ENCODE measurements at places on chromosomes 2 and 18. TPM values are rescaled to one million over a fixed set of nuclear protein-coding genes. Genes with fewer than 3 reads are reported as not detected.

DNA sequence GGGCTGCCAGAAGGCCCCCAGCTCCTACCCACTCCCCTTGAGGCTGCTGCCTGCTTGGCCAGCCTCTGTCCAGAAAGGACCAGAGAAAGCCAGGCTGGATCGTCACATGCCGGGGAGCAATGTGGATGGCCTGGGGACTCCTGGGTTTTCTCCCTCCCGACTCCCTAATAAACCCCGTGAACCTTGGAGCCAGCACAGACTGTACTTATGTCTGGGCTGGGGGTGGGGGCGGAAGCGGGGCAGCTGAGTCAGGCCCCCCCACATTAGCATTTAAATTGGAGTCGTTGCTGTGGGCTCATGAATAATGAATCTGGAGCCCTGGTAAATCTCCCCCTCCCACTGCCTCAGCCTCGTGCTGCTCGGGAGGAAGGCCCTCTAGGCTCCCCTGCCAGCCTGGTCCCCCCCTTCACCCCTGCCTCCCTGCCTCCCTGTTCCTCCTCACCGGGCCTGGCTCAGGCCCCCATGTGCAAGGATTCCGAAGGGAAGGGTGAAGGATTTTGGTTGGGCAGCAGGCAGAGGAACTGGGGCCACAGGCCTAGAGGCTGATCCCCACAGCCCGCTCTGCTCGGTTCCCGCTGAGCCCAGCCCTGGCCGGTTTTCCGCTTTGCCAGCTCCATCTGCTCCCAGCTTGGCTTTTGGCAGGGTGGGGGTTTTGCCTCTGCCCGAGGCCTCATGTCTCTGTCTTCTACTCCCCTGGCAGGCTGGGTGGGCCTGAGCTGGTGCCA is 7.3 kb upstream of the ASIC4 start:
- no peak for DNase-seq

DNA sequence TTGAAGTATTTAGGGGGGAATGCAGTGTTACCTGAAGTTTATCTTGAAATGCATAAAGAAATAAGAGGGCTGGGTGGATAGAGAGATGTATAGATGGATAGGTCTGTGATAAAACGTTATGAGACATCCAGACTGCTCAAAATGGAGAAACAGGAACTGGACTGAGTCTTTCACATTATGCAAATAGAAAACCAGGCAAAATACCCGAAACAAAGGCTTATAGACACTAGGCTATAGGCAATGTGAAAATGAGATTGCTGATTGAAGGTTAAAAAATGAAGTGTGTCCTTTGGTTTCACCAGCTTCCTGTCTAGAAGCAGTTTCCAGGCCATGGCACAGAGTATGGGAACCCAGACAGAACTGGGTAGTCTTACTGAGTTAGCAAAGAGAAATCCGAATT is 24.9 kb upstream of the SLC3A1 start:
- no peak for DNase-seq

GRCh38 chr2:134324947-134325346 is 71.1 kb downstream of the MGAT5 start:
- DNase-seq, result no peak

GRCh38 chr18:54964741-54965140 is 5.5 kb upstream of the CCDC68 start:
- no peak for DNase-seq

- no peak for DNase-seq
These were observed 47.9 kb upstream of the KCNF1 start for GRCh38 chr2:10863837-10864236.

GRCh38 chr2:94871226-94872087 is at the start of gene TEKT4:
Gene TEKT4, plus strand, starts transcription at chr2:94871430. Its CDS starts 150 bp downstream, at chr2:94871580.
- DNase-seq, result no peak

DNA sequence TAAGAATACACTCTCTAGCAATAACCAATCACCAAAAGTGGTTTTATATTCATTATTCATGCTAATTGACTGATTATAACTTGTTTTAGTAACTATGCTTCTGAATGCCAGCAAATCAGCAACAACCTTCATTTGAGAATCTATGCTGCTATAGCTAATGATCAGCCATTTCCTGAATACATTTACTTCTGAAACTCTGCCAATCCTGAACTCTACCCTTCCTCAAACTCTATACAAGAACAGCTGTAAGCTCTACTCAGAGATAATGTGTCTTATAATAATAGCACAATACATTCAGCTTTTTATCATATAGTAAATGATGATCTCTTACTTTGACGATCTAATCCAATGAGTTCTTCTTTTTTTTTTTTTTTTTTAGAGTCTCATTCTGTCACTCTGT is 85.7 kb upstream of the EPAS1 start:
- no peak for DNase-seq

DNA sequence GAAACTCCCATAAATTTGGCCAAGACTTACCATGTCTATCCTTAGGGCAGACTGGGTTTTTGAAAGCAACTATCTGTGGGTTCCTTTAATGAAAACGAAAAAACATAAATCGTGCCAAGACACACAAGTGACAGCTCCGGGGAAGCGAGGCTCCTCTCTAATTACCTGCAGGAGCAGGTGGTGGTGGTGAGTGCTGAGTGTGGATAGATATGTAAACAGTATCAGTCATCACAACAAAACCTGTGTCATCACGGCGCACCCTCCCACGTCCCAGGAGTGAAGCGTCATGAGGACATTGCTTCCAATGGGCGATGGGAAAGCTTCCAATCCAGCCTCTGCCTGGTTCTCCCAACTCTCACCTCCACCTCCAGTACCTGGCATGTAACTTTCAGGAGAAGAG is 31.3 kb downstream of the ACKR3 start:
- no peak for DNase-seq

DNA sequence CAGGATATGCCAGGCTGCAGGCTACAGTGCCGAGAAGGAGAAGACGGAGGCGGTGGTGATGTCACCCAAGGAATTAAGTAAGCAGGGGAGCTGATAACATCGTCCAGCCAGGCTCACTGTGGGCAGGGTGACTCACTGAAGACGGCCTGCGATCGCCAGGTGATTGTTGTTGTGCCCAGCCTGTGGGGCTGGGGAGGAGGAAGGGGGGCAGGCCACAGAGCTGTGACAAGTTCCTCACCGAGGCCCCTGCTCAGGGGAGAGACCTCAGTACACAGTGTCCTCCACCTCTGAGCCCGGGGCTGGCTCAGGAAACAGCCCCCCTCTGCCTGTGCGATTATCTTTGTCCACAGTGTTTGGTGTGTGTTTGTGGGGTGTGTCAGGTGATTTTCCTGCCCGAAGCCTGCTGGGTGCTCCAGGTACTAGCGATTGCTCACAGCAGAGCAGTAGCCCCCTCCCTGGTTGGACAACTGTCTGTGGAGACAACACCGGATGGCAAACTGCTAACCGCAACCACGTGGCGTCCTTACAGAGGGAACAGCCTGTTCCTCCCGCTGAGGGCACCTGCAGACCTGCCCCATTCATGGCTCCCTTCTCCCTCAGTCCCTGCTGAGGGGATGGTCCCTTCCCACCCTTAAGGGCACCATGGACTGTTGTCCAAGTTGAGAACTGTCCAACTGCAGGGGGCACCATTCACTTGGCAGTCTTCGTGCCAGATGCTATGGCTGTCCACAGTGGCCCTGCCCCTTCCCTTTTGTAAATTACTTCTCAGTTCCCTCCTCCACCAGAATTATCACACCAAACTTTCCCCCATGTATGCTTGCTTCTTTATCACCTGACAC is 95.1 kb downstream of the ZFP36L2 start:
- DNase-seq, result peak; percentile 87

DNA sequence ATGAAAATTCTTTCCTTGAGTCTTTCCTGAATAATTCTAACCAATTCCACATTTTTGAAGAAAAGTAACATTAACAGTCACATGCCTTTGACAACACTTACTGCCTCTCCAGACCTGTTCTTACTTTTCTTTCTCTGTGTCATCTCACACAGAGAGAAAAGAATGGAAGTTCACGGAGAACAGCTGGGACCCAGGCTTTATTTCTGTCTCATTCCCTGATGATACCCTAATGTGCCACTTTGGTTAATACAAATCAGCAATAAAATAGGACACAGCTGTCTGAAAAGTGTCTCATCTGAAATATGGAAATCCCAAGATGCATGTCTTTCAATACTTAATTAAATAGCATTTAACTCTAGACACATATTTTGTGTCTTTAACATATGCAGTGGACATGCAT is 42.1 kb upstream of the RAB27B start:
- no peak for DNase-seq

DNA sequence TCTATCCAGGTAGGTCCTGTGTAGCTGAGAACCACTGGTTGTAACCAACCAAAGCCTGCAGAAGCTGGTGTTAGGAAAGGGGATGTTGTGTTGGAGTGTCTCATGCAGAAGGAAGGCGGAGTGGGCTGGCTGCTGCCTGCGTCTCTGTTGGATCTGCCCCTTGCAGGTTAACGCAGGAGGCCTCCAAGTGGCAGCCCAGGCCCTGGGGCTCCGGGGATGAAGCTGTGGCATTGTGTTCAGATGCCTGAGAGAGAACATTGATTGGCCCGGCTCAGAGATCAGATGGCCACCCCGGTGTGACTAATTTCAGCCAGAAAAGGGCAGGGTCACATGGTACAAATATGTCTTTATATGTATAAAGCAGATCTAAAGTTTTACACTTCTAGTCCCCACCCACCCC is 216.0 kb downstream of the GLI2 start:
- no peak for DNase-seq

DNA sequence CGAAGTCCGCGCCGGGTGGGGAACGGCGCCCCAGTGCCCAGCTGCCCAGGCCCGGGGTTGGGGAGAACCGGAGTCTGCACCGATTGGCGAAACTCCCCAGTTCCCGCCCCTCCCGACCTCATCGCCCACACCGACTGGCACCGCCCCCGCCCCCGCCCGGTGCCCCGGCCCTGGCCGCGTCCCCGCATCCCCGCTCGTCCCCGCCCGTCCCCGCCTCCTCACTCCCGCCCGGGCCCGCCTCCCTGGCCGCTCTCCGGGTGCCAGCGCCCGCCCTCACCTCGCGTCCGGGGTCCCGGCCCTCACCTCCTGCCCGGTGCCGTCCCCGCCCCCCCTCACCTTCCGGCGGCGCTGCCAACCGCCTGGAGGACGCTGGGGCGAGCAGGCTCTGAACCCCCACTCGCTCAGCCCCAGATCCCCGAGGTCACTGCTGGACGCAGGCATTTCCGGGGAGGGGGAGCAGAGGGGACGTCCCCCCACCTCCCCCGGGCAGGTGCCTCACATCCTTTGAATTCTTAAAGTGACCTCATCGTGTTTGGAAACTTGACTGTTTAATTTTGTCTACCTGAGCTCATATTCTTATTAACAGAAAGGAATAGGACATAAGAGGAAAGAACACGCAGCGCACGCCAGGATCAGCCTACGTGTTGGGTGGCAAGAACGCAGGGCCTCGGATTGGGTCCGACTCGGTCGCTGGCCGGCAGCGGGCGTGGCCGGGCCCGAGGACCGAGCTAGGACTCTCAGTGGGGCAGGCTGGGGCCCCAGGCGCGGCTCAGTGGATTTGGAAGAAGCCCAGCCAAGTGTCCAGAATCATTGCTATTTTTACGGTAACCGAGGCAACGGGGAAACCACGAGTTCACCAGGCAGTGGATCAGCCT is at the start of gene FAM110C:
TSS of gene FAM110C (minus strand) at position 35 of the 875 bp plus-strand sequence. CDS start 120 bp downstream, outside the sequence.
- peak; percentile 92 for DNase-seq

- DNase-seq, result no peak
These were observed 357.3 kb downstream of the HRH4 start for GRCh38 chr18:24817587-24818371.

GRCh38 chr2:234420408-234420807 is 76.5 kb downstream of the ARL4C start:
- no peak for DNase-seq

GRCh38 chr2:10253596-10254372 is 48.9 kb upstream of the HPCAL1 start:
- no peak for DNase-seq

GRCh38 chr18:75284566-75284965 is 74.0 kb downstream of the TSHZ1 start:
- DNase-seq, result no peak

- no peak for DNase-seq
These were observed 200.8 kb upstream of the STON1 start for GRCh38 chr2:48328942-48329723.

DNA sequence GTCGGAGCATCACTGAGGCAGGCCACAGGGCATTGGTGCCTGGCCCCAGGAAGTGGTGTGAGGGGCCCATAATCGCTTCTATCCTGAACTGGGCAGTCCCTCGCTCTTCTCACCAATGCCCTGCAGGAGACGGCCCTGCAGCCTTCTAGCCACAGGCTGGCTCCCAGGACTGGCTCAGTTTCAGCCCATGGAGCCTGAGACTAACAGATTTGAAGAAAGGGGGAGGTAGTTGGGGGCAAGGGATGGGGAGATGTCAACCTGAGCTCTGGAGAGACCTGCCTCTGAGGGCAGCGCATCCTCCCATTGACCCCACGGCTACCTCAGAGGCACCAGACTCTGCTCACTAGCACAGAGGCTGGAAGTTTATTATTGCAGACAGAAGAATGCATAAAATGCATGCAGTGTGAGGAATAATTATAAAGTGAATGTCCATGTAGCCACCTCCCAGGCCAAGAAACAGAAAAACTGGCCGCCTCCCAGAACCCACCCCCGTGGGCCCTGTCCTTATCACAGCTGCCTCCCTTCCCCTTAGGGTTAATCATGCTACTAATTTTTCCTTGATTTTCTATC is 1.4 kb downstream of the TOGARAM2 start:
- no peak for DNase-seq

DNA sequence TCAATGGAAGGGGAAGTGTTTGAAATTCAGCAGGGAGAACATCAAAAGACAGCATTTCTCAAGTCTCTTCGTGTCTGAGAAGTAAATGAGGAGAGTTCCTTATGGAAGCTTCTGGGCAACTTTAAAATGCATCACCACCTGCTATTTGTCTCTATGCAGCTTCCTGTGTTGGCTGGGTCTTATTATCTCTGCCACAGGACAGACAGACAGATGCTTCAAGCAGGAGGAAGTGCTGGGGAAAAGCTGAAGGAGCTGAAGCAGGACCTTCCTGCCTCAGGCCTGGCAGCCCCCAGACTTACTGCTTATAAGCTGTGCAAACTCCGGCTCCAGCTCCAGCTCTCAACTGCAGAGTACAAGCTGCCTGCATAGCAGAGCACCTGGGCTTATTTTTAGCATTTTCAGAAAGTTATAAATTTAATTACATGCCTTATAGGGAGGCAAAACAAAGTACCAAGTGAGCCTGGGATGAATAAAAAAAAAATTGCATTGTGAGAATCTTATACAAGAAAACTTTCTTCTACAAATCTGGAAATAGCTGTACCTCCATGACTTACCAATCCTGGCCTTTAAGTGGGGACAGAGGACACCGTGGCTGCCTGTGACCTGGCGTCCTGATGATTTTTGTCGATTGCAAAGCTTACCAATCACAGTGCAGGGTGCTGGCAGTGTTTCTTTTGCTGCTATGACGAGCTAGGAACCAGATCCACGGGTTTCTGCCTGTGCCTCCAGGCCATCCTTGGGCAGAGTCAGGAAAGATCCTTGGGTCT is 206.3 kb downstream of the SEPTIN10 start:
- DNase-seq, result no peak

DNA sequence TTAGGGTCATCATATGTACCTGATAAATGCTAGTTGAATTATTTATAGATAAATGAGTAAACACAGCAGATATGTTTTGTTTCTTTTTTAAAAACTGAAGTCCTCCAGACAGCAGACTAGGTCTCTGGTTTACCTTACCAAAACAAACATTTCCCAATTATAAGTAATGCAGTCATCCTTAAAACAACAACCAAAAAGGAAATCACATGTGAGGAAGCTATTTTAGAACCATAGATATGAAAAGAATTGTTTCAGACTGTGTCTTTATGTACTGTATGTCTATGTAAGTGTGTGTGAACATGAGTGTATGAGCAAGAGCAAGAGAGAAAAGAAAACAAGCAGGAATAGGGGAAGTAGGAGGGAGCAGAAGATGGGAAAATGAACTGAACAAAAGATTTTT is 441.0 kb downstream of the CPS1 start:
- no peak for DNase-seq

FN1 gene
- 53.7 TPM for total RNA-seq

ANKRD30BL gene
- not detected for total RNA-seq

KYNU gene
- total RNA-seq, result 0.78 TPM

EFR3B gene
- under 0.01 TPM for total RNA-seq

MROH2A gene
- total RNA-seq, result not detected

SLC23A3 gene
- total RNA-seq, result 3.1 TPM

All from body of pancreas (tissue), 4 donors.